PC-3 (cell line): ENCODE measurements at places on chromosomes 6 and 20. TPM values are rescaled to one million over a fixed set of nuclear protein-coding genes. Genes with fewer than 3 reads are reported as not detected.

Gene GRM4
- total RNA-seq = not detected in 2 replicates

Gene SAMD5
- 1.2 and 1.8 TPM in 2 replicates for total RNA-seq

Gene WASF1
- 3.0 and 15.8 TPM in 2 replicates for total RNA-seq

Gene GRM1
- total RNA-seq = 0.11 TPM in 1 of 2 replicates, not detected in the other

Gene LY6G5C
- 1.6 and 1.8 TPM in 2 replicates for total RNA-seq

Gene PCK1
- not detected in 2 replicates for total RNA-seq

Gene ECT2L
- total RNA-seq = not detected in 2 replicates

Gene BHLHE23
- total RNA-seq = not detected in 2 replicates

Gene CFB
- 0.86 TPM in 1 of 2 replicates, not detected in the other for total RNA-seq

Gene RFX6
- total RNA-seq = 0.15 and 0.17 TPM in 2 replicates

Gene FAM83D
- 69.6 and 81.4 TPM in 2 replicates for total RNA-seq

Gene UCKL1
- total RNA-seq = 37.2 and 47.4 TPM in 2 replicates

Gene OPRM1
- total RNA-seq = not detected in 2 replicates

Gene GFOD1
- 16.0 and 21.8 TPM in 2 replicates for total RNA-seq

Gene FAM209A
- total RNA-seq = 0.51 and 0.92 TPM in 2 replicates

Gene SMOC2
- total RNA-seq = not detected in 2 replicates

Gene GGTLC1
- not detected in 2 replicates for total RNA-seq

Gene MCCD1
- total RNA-seq = not detected in 2 replicates

Gene TFAP2A
- total RNA-seq = 29.4 and 35.5 TPM in 2 replicates

Gene NKX2-4
- total RNA-seq = not detected in 2 replicates

Gene GCNT2
- total RNA-seq = 15.5 and 18.3 TPM in 2 replicates

Gene GSTA2
- not detected in 2 replicates for total RNA-seq

Gene TRIM31
- total RNA-seq = 0.11 and 0.52 TPM in 2 replicates

Gene SMLR1
- total RNA-seq = not detected in 2 replicates

Gene XKR7
- total RNA-seq = not detected in 2 replicates

Gene COL11A2
- total RNA-seq = 0.58 and 0.63 TPM in 2 replicates

Gene HCK
- not detected in 2 replicates for total RNA-seq
